ENCODE measurements at places on chromosomes 1 and 21.

DNA sequence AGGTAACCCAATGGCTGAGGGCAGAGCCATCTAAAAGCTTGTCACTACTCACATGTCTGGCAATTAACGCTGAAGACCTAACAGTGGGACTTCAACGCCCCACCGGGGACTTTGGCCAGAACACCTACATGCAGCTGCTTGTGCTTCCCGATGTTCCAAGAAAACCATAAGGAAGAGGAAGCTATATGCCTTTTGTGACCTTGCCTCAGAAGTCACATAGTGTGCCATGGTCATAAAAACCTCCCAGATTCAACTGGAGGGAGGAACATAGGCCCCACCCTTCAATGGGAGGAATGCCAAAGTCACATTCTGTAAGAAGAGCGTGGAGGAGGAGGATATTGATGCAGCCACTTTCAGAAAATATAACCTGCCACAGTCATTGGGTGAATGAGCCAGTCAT, 147.8 kb upstream of the MAGI3 start:
- DNase-seq, result no peak

GRCh38 chr1:223041481-223041880, 101.6 kb downstream of the TLR5 start:
- no peak for DNase-seq

- DNase-seq, result no peak
Observed at GRCh38 chr1:229114850-229115365, 156.0 kb upstream of the RAB4A start.

DNA sequence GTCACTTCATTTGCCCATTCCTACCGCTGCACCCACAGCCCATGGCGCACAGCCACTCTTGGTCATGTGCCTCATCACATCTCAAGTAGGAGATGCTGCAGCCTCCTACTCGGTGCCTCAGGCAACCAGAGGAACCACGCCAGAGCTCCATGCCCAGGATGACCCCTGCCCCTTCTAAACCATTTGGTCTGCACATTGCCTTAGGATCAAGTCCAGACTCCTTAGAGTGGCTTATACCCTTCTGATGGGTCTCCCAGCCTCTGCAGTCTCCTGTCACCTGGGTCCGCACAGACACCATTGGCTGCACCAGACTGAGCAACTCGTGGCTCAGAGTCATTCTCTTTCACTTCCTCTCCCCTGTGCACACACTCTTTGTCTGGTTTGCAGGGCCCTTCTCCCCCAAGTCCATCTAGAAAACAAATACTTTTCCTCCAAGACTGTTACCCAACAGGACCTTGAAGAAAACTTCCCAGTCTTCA, 2.2 kb upstream of the ADORA3 start:
- DNase-seq, result no peak

GRCh38 chr1:204992201-204992997, 50.6 kb upstream of the CNTN2 start:
- no peak for DNase-seq

DNA sequence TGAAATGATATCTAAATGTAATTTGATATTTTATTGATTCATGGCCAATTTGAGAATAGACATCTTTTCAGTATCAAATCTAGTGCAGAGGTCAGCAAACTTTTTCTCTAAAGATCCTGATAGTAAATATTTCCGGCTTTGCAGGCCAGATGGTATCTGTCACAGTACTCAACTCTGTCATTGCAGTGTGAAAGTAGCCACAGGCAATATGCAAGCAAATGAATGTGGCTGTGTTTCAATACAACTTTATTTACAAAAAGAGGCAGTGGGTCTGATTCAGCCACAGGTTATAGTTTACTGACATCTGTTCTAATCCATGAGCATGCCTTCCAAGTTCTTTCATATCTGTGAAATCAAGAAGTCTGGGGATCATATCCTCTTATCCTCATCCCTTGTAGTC, 221.2 kb downstream of the PRDM2 start:
- no peak for DNase-seq

DNA sequence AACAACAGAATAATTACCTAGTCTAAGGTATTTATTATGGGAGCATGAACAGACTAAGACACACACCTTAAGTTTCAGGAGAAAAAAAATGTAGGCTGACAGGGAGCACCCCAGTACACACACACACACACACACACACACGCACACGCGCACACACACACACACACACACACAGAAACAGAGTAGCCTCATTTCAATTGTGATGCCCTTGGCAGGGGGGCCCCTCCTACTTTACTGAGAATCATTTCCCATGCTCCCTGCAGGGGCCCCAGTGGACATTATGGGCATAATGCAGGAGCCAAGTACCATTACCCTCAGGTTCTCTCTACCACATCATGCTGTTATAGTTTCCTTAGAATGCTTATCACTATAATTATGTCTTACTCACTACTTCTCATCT, 104.9 kb downstream of the CDC7 start:
- DNase-seq, result no peak

DNA sequence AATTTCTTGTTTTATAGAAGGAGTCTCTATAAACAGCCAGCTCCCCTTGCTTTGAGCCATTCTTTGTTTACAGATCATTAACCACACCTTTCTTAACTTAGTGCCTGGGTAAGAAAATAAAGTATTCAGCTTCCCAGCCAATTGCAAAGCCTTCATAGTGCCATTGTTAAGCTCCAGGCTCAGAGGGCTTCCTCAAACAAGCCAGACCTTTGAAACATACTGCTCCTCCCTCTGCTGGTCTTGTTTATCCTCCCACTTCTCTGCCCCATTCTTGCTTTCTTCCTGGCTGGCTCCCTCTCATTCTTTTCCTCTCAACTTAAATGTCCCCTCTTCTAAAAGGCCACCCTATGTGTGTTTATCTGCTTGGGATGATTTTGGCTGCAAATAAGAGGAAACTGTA, 319.4 kb upstream of the ST6GALNAC5 start:
- no peak for DNase-seq

DNA sequence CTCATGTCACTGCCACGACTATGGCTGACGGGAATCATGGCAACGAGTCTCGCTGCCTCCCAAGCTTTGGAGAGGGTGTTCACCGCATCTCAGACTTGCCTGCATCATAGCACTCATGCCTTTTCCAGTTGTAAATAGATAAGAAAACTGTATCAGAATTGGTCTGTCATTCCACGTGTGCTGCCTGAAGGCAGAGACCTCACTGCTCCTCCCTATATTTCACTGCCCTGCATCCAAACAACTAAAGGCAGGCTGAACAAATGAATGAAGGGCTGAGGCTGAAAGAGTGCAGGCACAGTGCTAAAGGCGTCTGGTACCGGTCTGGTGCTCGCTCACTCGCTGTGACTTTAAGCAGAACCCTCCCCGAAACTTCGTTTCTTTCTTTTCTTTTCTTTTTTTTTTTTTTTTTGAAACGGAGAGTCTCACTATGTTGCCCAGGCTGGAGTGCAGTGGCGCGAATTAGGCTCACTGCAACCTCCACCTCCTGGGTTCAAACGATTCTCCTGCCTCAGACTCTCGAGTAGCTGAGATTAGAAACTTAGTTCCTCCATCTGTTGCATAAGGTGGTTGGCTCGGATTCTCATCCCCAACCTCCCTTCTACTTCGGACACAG, 542 bp downstream of the EIF2B3 start:
- no peak for DNase-seq

- no peak for DNase-seq
Observed at GRCh38 chr1:184888505-184888904, 85.8 kb downstream of the NIBAN1 start.

DNA sequence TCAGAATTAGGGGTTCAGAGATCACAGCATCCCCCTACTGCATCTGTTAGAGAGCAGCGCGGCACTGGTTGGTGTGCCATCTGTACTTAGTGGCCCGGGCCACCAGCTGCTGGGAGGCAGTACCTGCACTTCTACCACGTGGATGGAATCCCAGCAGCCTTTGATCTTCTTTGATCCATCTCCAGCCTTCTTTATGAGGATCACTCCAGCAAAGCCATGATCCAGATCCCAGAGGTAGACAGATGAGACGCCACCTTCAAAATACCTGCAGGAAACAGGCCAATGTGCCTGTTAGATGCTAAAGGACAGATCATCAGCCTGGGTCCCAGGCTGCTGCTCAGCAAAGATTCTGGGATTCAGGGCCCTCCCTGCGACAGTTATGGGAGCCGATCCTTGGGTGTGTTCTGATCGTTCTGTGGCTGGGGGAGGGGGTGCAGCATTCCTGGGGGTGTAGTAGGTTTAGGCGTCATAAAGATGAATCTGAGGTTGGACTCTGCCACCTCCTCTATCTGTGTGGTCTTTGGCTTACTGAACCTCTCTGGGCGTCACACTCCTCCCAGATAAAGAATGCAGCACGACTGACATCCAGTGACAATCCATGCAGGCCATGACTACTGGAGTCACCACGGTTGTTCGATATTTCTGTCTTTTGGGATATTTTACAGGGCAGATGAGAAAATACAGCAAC, 45.3 kb downstream of the SLC66A1 start:
- no peak for DNase-seq

GRCh38 chr21:23217597-23217996, 2219.4 kb downstream of the NCAM2 start:
- no peak for DNase-seq

GRCh38 chr1:74237787-74238186, 2.6 kb downstream of the TNNI3K start:
- DNase-seq, result no peak

- DNase-seq, result no peak
Observed at GRCh38 chr1:105544475-105544874, 1512.0 kb upstream of the PRMT6 start.

DNA sequence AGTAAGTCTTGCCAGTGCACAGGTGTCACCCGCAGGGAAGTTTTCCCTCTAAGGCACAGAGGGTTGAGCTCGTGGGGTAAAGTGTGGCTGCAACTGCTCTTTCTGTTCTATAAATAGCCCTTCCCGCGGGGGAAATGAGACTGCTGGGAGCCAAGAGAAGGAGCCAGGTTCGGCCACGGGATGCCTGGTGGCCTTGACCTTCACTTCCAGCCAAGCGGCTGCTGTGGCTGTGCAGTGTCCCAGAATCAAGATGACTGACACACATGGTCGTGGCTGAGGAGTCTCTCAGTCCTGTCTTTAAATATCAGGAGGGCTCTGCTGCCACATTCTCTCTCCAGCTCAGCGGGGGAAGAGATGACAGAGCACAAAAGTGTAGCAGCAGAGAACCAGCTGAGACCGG, 154.1 kb upstream of the VAMP3 start:
- DNase-seq, result no peak

- no peak for DNase-seq
Observed at GRCh38 chr1:31259746-31260145, 20.1 kb upstream of the NKAIN1 start.

GRCh38 chr1:234127026-234127671, 222.7 kb downstream of the SLC35F3 start:
- DNase-seq, result no peak

DNA sequence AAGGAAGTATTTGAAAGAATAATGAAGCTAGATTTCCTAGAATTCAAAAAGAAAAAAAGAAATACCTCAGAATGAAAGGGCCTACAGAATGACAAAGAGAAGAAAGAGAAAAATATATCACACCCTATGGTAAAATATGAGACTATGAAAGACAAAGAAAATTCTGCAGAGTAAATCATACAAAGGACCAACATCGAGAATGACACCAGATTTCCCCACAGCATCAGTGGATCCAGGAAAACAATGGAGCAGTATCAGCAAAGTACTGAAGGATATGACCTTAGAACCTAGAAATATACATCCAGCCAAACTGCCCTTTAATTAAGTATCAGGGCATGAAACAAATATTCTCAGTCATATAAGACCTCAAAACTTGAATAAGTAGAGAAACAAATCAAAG, 21.2 kb upstream of the IFNAR2 start:
- no peak for DNase-seq

- no peak for DNase-seq
Observed at GRCh38 chr1:54012008-54012325, 6.0 kb downstream of the LDLRAD1 start.

Data from GM12891 (cell line).